Chondrocyte (in vitro differentiated cells): ENCODE measurements at places on chromosomes 2 and 18.

- no peak for DNase-seq
Observed at GRCh38 chr2:224884188-224884587, 158.1 kb downstream of the DOCK10 start.

DNA sequence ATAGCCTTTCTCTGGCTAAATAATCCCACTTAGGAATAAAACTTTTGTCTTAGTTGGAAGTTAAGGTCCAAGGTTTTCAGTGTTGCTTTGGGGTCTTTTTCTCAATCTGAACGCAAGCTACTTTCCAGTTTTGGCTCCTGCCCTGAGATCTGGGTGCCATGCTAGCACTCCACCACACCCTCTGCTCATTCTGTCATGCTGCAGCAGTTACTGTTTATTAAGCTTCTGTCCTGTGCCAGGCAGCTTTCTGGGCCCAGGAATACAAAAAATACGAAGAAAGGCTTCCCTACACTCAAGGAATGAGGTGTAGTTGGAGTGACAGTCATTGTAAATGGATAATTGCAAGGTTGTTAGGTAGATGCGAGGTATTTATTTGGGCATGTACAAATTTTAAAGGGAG is 46.3 kb upstream of the RTN4 start:
- no peak for DNase-seq

GRCh38 chr2:46983065-46983801 is 67.6 kb upstream of the MCFD2 start:
- no peak for DNase-seq

DNA sequence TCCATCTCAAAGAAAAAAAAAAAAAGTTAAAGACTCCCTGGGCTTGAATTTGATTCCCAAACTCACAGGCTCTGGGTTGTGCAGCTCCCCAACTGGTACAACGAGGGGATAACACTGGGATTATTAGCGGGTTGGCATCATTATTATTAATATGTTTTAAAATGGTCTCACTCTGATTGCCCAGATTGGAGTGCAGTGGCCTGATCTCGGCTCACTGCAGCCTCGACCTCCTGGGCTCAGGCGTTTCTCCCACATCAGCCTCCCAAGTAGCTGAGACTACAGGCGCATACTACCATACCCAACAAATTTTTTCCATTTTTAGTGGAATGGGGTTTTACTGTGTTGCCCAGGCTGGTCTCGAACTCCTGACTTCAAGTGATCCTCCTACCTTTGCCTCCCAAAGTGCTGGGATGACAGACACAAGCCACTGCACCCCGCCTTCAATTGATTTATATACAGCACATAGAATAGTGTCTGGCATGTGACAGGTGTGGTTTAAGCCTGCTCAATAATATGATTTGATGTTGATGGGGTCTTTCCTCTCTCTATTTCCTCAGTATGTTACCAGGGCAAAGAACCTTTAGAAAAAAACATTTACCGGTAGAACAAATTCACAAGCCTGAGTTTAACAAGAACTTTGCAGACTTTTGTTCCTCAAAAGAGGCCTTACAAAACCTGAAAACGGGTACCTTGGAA is 12.2 kb downstream of the MYCN start:
- no peak for DNase-seq

DNA sequence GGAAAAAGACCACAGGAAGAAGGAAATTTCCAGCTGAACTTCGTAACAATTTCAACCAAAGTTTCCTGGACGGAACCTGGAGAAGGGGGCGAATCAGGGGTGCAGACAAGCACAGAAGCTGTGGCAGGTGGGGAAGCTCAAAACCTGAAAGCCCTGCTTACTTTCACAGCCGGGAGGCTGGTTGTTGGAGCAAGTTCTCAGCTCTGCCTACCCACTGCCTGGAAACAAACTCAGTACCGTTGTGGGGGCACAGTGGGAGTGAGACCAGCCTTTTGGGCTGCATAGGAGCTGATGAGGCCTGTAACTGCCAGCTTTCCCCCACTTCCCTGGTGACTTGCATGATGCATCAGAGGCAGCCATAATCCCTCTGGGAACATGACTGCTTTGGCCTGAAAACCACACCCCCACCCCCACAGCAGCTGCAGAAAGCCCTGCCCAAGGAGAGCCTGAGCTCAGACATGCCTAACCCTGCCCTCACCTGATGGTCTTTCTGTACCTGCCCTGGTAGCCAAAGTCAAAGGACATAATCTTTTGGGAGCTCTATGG is 207.0 kb upstream of the VWC2L start:
- DNase-seq: no peak
